ENCODE measurements at places on chromosomes 3 and 15.
A peak's percentile ranks its signal among the peaks of the same experiment; 100 is the strongest.

GRCh38 chr3:22671848-22672247 lies 531.3 kb upstream of the UBE2E2 start:
- DNase-seq: no peak

GRCh38 chr3:41661796-41662195 lies 300.1 kb downstream of the ULK4 start:
- DNase-seq: no peak

GRCh38 chr3:135760581-135760980 lies 204.9 kb upstream of the PPP2R3A start:
- DNase-seq: no peak

GRCh38 chr3:27713435-27714145 lies 8.5 kb downstream of the EOMES start:
- peak; percentile 38 for DNase-seq

DNA sequence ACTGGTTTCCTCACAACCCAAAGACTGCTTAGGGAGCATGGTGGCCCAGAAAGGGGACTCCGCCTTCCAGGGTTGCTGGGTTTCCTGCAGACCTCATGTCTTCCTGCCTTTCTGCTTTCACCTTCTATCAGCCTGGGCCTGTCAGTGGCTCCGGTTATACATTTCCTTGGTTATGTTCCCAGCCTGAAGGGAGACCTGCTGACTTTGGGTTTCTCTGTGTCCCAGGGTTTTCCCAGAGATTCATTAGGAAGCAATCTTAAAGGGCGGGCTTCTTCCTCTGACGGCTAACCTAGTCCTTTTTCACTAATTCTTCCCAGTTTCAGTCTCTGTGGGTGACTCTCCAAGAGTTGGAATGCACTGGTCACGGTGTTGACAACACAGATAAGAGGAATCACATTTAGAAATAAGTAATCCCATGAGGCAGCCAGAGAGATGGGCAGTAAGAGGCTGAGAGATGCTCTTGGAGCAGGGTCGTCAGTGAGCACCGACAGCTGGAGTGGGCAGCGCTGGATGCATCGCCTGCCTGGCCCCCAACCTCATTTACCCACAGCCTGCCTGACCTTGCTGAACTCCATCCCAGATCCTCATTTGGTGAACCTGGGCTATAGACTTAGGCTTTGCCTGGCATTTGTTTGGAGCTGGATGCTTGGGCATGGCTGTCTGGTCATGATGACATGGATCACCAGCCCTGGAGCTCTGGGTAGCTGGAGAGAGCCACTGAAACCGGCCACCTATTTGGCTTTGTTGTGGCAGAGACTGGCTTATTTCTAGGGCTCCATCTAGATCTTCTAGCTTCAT lies 10.0 kb upstream of the EHD4 start:
- DNase-seq: peak; percentile 9

DNA sequence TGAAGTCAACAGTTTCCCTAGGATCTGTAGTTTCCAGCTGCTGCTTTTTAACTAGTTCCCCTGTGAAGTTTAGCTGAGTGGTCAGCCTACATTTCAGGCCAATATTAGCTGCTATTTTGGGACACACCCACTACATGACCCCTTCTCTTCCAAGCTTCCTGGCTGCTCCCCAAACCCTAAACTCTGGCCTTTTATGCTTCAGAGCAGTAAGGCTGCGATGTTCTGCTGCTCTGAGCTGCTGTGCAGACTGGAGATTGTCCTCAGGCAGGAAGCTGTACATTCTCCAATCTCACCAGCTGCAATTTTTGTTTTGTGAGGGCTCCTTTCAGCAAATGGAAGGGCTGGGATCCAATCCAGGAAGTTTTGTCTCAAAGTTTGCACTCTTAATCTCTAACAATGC lies 48.0 kb upstream of the WDR72 start:
- DNase-seq: no peak

- DNase-seq: no peak
These were observed 708.7 kb downstream of the VGLL3 start for GRCh38 chr3:86282106-86282787.

GRCh38 chr15:63599401-63600000 lies 2.3 kb downstream of the FBXL22 start:
- peak; percentile 77 for DNase-seq

DNA sequence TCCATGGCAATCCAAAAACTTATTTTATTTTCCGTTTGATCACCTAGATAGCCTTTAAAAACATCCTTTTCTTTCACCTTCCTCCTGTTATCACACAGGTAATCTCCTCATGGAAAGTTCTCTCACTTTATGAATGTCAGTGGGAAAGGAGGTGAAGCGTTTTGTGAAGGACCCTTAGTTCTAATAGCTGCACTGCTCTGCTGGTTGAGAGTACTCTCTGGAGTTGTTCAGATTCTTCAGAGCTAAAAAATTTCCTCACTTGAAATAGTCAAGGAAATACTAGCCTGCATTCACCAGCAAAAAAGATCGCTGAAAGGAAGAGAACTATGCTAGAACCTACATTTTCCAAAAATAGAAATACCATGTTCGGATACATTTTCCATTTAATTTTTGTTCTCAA lies 934.9 kb downstream of the VGLL3 start:
- DNase-seq: no peak

GRCh38 chr3:167051421-167051820 lies 328.7 kb downstream of the ZBBX start:
- DNase-seq: no peak

- DNase-seq: no peak
These were observed 128.9 kb downstream of the KLF13 start for GRCh38 chr15:31455499-31455898.

DNA sequence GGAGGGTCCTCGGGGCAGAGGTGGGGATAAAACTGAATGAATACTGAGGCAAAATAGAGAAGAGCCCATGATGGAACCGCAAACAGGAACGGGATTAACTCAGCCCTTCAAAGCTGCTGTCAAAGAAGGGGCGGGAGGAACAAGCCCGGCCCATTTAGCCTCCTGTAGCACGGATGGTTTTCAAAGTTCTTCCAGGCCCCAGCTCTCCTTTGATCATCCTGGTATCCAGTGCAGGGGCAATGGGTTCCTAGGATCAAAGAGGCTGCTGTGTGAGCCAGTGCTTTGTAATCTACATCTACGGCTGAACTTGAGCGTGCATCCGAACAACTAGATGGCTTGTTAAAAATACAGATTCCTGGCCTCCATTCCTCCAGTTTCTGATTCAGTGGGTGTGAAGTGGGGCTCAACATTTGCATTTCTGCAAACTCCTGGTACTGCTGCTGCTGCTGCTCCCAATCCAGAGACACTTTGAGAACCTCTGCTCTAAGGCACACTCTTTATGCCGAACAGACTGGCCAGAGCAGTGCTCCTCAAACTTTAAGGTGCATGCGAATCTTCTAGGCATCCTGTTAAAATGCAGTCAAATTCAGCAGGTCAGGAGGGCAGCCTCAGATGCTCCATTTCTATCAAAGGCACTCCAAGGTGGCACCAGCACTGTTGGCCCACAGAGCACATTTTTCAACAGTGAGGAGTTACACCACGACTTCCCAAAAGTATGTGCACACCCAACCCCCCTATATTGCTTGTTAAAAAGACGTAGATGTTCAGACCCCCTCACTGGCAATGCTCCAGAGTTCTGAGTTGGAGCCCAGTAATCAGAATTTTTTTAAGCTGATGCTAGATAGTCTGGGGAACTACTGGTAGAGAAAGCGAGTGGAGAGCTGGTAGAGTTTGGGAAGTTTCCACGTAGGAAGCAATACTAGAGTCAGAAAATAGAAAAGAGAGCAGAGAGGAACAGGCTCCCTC lies 5.6 kb downstream of the GALNT15 start:
- no peak for DNase-seq

GRCh38 chr3:69011096-69011730 lies 2.3 kb downstream of the EOGT start:
- DNase-seq: no peak

DNA sequence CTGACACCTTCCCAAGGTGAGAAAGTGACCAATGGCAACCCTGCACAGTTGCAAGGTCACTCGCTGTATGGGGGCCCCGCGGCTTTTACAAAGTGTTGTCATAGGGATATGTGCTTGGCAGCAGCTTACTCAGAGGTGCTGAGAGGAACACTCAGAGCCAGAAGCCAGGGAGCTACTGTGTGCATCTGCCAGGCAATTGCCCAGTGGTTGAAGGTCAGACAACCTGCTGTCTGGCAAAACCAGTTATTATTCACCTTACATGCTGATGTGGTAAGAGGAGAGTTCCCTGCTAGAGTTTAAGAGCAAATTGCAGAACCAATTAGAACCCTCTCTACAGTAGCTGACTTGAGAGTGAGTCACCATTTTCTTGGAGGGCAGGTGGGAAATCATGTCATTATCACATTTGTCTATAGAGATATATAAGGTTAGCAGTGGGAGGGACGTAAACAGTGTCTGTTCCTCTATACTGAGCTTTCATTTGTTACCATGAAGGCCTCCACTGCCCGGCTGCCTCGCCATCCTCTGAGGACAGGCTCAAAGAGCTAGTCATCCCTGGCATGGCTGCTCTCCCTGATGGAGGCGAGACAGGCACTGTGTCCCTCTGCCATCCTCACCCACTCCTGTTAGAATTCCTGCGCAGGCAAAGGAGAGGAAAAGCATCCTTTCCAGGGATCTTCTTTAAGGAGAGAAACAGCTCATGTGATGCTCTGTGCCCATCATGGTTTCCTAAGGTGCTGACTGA lies 274.4 kb downstream of the PLCL2 start:
- DNase-seq: no peak

DNA sequence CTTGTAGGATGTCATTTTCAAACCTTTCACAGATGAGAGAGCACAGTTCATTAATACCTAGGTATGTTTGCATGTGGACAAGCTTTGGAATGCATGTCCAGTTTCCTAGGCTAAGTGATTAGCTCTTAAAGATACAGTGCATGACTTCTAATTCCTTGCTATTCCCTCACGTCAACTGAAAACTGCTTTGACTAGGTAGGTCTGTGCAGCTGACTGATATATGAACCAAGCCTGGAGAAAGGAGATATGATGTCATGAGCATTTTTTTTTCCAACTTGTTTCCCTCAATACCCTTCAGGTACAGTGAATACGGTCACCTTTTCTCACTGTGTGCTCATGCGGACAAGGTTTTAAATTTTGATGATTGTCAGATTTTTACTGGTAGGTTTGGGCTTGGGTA lies 41.6 kb upstream of the TASOR start:
- no peak for DNase-seq

GRCh38 chr15:43769584-43770228 lies 7.1 kb downstream of the ELL3 start:
- peak; percentile 67 for DNase-seq

DNA sequence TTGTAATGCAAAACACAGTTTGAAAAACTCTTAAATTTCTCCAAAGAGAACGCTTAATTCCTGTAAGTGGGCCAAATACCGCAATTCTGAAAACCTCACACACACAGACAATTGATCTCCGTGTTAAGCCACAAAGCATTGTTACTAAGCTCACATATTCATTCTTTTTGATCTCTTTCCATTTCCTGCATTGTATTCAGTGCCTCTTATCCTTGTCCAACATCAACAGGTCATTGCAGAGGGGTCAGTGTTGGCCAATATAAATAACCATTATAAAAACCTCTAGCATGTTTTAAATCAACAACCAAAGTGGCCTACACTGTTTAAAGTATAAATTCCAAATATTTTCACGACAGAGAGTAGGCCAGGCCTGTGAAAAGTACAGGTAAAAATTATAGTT lies 171.1 kb downstream of the PDZRN3 start:
- no peak for DNase-seq

GRCh38 chr15:72229076-72229946 lies 1.7 kb downstream of the PKM start:
- no peak for DNase-seq

GRCh38 chr3:53956586-53956985 lies 64.9 kb upstream of the SELENOK start:
- DNase-seq: no peak

- DNase-seq: no peak
These were observed 25.8 kb downstream of the ARHGEF3 start for GRCh38 chr3:56775838-56776555.

DNA sequence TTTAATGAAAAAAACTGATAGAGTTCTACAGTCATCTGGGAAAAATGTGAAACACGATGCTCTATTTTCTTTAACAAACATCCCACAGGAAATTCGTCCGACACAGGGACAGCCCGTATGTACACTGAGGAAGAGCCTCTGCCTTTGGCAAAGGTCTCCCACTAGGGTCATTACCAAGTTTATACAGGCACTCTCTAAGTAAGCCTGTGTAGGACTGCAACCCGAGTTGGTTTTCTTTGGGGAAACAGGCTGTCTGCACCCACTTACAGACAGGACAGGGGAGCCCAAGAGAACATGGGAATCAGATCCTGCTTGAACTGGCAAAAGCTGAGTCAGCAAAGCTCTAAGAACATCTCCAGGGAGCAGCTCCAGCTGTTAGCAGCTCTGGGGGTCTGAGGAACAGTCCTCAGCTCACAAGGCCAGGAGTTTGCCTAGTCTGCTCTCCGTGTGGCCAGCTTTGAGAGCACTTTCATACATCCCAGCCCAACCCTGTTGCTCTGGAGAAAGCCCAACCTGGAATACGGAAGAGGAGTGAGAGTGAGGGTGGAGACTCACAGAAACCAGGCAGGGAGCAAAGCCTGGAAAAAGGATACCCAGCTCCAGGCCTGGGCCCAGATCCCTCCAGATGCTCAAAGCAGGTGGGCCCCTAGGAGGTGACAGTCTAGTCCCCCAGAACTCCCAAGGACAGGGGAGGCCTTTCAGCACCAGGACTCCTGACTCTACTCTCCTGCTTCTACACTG lies 1.9 kb downstream of the TBC1D2B start:
- no peak for DNase-seq

- peak; percentile 82 for DNase-seq
These were observed 25.2 kb downstream of the GOLGA6D start for GRCh38 chr15:75307778-75308390.

GRCh38 chr15:83510001-83510400 lies 62.9 kb downstream of the SH3GL3 start:
- no peak for DNase-seq

DNA sequence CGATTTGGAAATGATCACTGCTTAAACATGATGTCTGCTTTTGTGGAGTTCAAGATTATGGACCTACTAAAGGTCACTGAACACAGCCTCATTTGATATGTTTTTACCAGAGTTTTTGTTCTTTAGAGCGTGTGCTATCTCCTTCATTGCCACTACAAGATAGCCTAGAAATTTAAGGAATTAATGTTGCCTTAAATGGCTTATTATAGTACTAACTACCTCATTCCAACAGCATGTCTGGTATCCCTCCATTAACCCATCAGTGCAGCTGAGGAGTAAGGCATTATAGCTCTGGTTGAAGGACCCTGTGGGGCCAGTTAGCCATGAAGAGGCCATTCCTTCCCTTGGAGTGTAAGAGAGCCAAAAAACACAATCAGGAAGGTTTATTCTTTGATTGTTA lies 2.3 kb upstream of the FAM43A start:
- no peak for DNase-seq

GRCh38 chr15:33968224-33968623 lies at the start of gene CHRM5:
Gene CHRM5, plus strand, starts transcription at chr15:33968497. Its CDS starts 94,221 bp downstream, at chr15:34062718.
- DNase-seq: no peak

DNA sequence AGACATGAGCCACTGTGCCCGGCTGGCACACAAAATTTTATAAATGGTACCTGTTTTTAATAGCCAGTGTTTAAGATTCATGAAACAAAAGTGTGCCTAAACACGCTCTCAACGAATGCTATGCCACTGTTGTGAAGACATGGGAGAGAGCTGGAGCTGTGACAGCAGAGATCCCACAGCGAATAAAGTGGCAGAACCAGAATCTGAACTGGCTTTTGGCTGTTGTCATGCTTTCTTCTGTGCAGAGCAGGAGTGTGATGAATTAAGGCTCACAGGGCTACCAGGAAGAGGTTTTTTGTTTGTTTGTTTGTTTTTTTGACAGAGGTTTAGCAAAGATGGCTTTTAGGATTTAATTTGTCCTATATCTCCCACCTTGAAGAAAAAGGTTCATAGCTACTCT lies 14.5 kb downstream of the PTPRG start:
- no peak for DNase-seq

GRCh38 chr3:72728958-72729467 lies 119.2 kb downstream of the SHQ1 start:
- no peak for DNase-seq
